ENCODE measurements at places on chromosomes 4 and X.

GRCh38 chr4:8307121-8307520, 37.6 kb downstream of the HTRA3 start:
- no peak for DNase-seq

DNA sequence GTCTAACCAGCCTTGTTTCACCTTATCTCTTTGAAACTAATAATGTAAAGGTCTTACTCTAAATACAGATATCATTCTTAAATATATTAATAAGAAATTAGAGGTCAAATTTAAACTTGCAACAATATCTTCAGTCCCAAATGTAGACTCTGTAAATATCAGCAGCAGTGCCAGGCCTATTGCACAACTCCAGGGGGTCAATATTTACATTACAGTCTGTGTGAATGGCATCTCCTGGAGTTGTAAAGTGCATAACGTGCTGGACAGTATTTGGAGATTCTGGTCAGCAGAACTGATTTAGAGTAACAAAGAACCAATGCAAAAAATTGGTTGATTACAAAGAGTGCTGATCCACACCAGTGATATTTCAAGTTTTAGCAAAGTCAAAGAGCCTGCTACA, 1225.9 kb downstream of the PCDH19 start:
- DNase-seq, result no peak

GRCh38 chr4:109969087-109969486, 56.4 kb downstream of the EGF start:
- no peak for DNase-seq

DNA sequence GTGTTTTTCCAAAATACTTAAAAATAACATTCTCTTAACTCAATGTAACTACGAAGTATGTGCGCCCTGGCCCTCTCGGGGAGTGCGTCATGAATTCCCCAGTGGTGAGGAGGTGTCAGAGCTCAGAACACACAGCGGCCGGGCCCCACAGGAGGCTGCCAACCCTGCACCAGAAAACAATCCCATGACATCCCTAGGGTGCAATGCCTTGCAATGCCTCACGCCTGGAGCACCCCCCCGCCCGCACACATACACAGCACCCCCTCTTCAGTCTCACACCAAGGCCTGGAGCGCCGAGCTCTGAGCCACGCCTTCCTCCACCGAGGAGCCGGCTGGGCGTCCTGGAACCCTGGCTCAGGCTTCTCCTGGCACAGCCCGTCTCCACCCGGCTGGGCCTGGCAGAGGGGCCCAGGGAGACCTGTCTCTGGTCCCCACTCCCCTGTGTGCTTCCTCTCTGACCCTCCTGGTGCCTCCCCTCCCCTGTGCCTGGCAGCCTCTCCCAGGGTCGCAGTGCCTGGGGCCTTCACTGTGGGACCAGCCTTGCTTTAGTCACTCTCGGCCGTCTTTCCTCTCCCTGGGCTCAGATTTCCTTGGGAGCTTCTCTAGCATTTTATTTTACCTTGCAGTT, 108.2 kb upstream of the ADRA2C start:
- peak; percentile 86 for DNase-seq

DNA sequence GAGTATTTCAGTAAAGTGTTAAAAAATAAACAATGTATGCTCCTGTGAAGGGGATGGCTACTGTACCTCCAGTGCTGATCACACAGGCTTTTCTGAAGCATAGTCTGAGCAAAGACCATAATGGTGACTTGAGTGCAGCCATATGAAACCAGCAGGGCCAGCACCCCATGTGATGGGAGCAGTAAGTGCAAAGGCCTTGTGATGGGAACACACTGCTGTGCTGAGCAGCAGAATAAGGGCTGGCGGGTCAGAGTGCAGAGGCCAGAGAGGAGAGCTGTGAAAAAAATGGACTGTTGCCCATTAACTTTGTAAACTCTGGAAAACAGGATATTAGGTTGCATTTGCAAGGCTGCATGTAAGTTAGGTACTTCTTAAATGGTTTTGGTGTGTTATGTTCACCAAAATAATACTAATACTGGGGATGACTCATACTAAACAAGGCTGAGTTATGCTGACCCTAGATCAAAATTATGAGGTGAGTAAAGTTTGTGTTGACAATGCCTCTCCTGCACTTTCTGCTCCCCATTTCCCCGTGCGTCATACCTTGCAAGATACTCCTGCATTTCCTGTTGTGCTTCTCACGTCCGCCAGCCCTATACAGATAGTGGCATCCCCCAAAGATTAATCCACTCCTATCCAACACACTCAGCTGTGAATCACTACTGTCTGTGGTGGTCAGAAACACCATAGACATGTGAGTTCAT, 67.0 kb upstream of the FAM9A start:
- peak; percentile 57 for DNase-seq

DNA sequence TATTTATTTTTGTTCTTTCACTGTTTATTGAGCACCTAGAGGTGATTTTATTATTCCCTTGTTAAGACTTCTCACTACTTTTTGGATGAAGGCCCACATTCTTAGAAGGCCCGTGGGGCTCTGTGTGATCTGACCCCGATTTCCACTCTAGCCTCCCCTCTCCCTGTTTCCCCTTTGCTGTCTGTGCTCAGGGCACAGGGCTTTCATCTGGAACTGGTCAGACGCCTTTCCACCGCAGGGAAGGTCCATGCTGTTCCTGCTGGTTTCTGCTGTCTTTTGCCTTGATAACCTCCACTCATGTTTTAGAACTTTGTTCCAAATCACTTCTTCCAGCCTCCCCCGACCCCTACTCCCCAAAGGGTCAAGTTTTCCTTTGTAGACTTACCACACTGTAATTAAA, 31.3 kb upstream of the ANAPC4 start:
- no peak for DNase-seq

Data from brain microvascular endothelial cell (primary cell).